ENCODE measurements at places on chromosomes 12 and 14.

DNA sequence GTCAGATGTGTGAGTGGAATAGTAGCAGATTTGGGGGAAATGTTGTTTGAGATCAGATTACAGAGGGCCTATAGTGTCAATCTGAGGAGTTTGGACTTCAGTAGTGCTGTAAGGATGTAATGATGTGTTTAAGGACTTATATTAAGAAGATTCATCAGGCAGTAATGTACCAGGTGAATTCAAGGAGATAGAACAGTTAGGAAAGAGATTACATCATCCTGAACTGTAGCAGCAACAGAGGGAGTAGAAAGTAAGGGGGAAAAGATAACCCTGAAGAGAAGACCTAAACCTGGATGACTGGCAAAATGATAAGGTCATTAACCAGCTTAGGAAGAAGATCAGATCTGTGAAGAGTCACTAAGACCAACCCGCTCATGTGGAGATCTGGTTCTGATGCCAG lies 349.4 kb downstream of the PDZRN4 start:
- DNase-seq, result no peak
- H3K36me3 ChIP-seq, result no peaks in the 10 kb centered on the region
- no peak overlapping the region for H3K4me3 ChIP-seq
- no peaks in the 10 kb centered on the region for H3K27me3 ChIP-seq
- H3K27ac ChIP-seq, result no peak overlapping the region

- no peak for DNase-seq
- H3K36me3 ChIP-seq, result peaks cover 12% of the 10 kb centered on the region
- H3K4me1 ChIP-seq, result peaks cover 40% of the 10 kb centered on the region
- H3K27ac ChIP-seq, result no peak overlapping the region
- no peaks in the 10 kb centered on the region for H3K27me3 ChIP-seq
Observed at GRCh38 chr14:71606064-71606463, 326.2 kb upstream of the RGS6 start.

- H3K4me1 ChIP-seq, result peaks cover 14% of the 10 kb centered on the region
- H3K4me3 ChIP-seq, result no peak overlapping the region
- no peaks in the 10 kb centered on the region for H3K36me3 ChIP-seq
- H3K27ac ChIP-seq, result no peak overlapping the region
Observed at GRCh38 chr14:95307402-95308041, 12.2 kb downstream of the CLMN start.

- DNase-seq, result no peak
- H3K27ac ChIP-seq, result no peak overlapping the region
- no peaks in the 10 kb centered on the region for H3K36me3 ChIP-seq
- no peaks in the 10 kb centered on the region for H3K27me3 ChIP-seq
- peaks cover 74% of the 10 kb centered on the region for H3K4me1 ChIP-seq
Observed at GRCh38 chr12:793711-794110, 41.3 kb downstream of the WNK1 start.

DNA sequence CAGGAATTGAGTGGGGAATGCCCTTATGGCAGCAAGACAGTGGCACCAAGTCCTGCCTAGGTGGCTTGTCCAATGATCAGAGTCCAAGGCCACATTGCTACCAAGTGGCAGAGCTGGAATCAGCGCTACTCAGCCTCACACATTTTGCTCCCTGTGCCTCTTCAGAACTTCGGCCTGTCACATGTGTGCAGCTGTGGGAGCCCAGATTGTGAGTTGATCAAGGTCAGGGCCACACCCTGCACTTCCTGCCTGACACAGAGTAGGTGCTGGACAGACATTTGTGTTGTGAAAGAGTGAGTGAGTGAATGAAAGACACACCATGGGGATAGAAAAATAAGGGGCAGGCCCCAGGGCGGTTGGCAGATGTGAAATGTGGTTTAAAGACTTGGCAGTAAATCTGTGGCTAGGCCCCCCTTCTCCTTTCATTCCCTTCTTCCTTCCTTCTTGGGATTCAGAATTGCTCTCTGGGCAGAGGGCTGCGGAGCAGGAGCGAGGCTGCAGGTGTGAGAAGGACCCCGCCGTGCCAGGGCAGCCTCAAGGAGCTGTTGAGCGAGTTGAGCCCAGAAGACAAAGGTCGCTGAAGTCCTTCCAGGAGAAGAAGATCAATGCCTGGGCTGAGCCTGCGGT lies 83.5 kb downstream of the SLC25A47 start:
- DNase-seq, result no peak
- H3K4me1 ChIP-seq, result peaks cover 56% of the 10 kb centered on the region
- no peaks in the 10 kb centered on the region for H3K27me3 ChIP-seq
- no peak overlapping the region for H3K27ac ChIP-seq
- no peak overlapping the region for H3K4me3 ChIP-seq

- no peaks in the 10 kb centered on the region for H3K36me3 ChIP-seq
- no peaks in the 10 kb centered on the region for H3K27me3 ChIP-seq
- no peak overlapping the region for H3K4me3 ChIP-seq
- DNase-seq, result no peak
- H3K27ac ChIP-seq, result peak overlapping the region; percentile 88
- peaks cover 68% of the 10 kb centered on the region for H3K4me1 ChIP-seq
Observed at GRCh38 chr14:22650960-22651521, 6.9 kb upstream of the OR6J1 start.

GRCh38 chr14:61643555-61643954 lies 51.8 kb upstream of the HIF1A start:
- peak overlapping the region; percentile 90 for H3K27ac ChIP-seq
- H3K4me1 ChIP-seq, result peaks cover 48% of the 10 kb centered on the region
- H3K36me3 ChIP-seq, result no peaks in the 10 kb centered on the region
- H3K27me3 ChIP-seq, result no peaks in the 10 kb centered on the region
- DNase-seq, result no peak

DNA sequence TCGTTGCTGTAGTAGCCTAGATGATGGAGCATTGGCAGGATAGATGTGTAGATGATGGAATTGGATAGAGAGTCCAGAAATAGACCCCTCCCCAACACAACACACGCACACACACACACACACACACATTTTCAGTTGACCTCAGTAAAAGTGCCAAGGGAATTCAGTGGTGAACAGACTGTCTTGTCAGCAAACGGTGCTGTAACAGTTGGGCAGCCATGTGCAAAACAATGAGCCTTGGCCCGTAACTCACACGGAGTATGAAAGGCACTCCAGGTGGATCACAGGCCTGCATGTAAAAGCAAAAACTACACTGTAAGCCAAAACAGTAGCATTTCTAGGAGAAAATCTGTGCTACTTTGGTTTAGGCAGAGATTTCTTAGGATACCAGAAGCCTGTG lies 87.8 kb downstream of the DDX51 start:
- no peaks in the 10 kb centered on the region for H3K27me3 ChIP-seq
- H3K4me3 ChIP-seq, result no peak overlapping the region
- DNase-seq, result no peak

GRCh38 chr12:114918535-114919233 lies 234.7 kb upstream of the TBX3 start:
- H3K27ac ChIP-seq, result no peak overlapping the region
- no peak for DNase-seq
- H3K27me3 ChIP-seq, result no peaks in the 10 kb centered on the region
- H3K36me3 ChIP-seq, result no peaks in the 10 kb centered on the region
- H3K4me3 ChIP-seq, result no peak overlapping the region
- H3K4me1 ChIP-seq, result peaks cover 4% of the 10 kb centered on the region

All from chondrocyte (in vitro differentiated cells).